ENCODE measurements at places on chromosomes 7 and 10.

GRCh38 chr7:151597541-151598444, 78.1 kb upstream of the RHEB start:
- DNase-seq, result no peak

DNA sequence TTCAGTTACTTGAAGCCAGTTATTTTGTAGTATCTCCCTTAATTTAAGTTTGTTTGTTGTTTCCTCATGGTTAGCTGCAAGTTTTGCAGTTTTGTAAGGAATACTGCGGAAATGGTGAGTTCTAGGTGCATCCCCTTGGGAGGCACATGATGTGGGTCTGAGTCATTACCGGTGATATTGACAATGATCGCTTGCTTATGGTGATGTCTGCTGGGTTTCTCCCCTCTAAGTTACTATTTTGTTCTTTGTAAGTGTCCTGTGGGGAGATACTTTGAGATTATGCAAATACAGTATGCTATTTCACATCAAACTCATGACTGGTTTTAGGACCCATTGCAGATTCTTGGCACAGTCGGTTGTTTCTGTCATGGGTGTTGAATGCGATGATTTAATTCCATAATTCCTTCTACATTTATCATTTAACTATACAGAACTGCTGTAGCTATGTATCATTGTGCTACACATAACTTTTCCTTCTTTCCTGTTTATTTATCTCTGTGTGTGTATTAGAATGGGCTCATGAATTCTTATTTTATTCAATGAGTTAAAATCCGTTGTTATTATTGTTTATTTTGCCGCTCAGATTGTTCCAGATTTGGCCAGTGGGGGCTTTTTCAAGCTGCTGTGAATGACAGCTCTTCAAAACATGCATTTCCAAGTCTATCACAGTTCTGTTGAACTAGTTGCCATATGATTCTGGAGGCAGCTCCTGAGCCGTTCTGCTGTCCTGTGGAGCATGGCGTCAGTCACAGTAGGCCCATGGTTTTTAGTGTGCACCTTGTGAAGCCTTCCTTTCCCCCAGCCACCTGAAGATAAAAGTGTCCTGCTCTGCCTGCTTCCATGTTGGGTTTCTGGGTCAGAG, 18.4 kb downstream of the TSPAN14 start:
- no peak for DNase-seq

- DNase-seq, result no peak
These were observed 29.0 kb upstream of the ZNF862 start for GRCh38 chr7:149809215-149809614.

DNA sequence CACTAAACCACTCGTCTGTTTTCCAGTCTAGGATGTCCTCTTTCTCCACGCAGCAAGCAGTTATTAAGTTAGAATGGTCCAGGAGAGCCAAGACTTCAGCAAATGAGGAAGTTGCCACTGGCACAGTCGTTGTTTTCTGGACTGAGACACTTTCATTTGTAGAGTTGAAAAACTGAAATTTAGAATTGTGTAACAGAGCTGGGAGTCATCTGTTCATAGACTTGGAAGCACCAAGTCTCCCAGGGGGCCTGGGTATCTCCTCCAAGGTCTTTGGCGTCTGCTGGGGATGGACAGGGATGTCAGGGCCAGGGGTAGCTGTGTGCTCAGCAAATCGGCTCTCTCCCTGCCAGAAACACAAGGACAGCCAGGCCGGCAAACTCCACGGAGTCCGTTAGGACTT, 208.4 kb downstream of the FANK1 start:
- DNase-seq, result no peak

GRCh38 chr10:12381536-12382156, 32.3 kb downstream of the CAMK1D start:
- no peak for DNase-seq

DNA sequence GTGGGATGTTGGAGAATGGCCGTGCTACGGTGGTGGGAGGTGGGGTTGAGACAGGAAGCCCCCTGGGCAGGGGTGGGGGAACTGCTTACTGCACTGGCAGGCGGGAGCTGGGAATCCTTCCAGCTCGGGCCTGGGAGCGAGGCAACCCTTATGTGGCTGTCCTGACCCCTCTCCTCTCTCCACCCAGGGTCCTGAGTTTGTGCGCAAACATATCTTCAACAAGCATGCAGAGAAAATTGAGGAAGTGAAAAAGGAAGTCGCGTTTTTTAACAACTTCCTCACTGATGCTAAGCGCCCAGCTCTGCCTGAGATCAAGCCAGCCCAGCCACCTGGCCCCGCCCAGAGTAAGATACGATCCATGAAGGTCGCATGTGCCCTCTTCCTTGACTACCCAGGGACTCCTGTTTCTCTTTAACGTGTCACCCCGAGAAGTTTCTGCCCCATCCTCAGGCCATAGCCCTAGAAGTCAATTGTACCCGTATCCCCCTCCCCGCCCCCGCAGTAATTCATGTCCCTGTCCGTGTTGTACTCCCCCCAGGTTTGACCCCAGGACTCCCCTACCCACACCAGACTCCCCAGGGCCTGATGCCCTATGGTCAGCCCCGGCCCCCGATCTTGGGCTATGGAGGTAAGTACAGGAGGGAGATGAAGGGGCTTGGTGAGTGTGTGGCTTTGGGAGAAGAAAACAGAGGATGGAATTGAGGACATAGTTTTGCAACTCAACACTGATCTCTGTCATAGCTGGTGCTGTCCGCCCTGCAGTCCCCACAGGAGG, 1.8 kb downstream of the UFSP1 start:
- DNase-seq, result no peak

DNA sequence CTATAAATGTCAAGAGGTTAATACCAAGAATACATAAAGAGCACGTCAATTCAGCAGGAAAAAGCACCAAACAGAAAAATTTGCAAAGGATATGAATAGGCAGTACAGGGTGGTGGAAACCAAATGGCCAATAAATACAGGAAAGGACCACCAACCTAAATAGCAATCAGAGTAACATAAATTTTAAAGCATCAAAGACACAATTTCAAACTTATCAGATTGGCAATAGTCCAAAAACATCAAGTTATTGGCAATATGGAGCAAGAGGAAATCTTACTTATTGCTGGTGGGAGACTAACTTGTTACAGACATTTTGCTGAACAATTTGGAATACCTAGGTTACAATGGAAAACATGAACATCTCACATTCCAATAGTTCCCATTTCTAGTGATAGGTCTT, 24.1 kb downstream of the SYPL1 start:
- DNase-seq, result no peak

DNA sequence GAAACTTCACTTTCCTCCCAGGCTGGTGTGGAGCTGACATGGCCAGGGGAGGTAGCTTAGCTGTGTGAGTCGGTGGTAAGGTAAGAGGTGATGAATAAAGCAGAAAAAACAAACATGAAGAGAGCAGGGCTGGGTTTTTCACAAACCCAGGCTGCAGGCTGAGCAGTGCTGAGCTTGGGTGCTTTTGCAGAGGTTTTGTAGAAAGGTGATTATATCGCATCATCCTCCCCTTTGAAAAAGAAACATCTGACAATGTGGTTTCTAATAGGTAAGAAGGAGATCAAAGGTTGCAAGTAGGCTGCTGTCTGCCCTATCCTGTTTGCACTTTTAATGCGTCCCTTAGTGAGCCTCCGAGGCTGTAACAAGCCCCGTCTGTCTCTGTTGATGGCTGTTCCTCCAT, 69.6 kb upstream of the GRM8 start:
- no peak for DNase-seq

DNA sequence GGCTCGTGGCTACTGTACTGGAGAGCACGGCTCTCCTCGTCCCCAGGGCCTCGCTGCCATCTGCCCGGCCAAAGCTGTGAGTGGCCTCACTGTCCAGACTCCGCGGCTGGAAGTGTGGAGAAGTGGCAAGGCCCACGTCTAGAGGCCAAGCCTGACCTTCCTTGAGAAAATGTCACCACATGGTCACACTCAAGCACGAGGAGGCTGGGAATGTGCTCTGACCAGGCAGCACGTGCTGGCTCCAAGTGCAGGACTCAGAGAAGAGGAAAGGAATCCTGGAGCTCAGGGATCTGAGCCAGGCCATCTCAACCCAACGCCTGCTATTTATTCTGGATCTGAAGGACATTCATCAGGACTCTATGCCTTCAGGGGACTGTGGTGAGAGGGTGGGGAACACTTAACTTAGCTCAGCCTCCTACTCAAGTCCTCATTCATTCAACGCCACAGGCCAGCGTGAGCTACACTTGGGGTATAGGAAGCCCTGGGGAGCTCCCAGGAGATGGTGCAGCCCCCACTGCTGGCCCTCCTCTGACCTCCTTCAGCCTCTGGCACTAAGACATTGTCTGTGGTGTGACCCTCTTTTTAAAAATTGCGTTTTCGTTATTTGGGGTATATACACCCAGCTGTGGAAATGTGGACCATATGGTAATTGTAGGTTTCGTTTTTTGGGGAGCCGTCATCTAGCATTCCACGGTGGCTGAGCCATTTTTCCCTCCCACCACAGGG, 29.0 kb downstream of the EN2 start:
- DNase-seq, result no peak

DNA sequence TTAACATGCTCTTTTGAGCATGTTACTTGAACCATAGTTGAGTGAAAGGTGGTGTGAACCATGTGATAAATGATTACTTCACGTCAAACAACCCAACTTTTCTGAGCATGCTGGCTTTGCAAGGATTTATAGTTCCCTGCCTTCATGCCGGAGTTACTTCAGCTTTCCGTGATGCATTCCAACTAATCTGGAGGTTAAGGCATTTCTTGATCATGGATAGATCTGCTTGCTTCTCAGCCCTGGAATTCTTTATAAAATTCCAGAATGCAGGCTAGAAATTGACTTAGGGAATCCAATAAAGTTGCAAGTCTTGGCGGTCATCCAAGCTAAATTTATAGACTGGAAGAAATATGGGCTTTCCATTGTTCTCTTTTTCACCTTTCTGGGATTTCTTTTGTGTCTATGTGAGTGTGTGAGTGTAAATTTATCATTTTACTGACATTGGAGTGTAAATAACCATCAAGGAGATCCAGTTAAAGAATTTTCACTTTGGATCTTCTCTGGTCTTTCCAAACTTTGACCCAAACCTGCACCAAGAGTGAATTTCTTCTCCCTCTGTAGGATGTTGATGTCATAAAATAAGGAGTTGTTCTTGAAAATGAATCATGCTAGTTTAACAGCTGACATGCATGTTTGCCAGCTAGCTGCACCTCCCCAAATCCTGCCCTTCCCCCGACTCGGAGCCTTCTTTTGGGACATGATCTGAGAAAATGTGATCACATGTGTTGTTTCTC, 289.0 kb downstream of the TWIST1 start:
- no peak for DNase-seq

- no peak for DNase-seq
These were observed 23.5 kb downstream of the YKT6 start for GRCh38 chr7:44224080-44224973.

GRCh38 chr7:132355048-132355447, 221.2 kb downstream of the PLXNA4 start:
- DNase-seq, result no peak

- no peak for DNase-seq
These were observed 9.3 kb downstream of the KNDC1 start for GRCh38 chr10:133169173-133169947.

GRCh38 chr7:13856012-13856411, 133.5 kb downstream of the ETV1 start:
- DNase-seq, result no peak

DNA sequence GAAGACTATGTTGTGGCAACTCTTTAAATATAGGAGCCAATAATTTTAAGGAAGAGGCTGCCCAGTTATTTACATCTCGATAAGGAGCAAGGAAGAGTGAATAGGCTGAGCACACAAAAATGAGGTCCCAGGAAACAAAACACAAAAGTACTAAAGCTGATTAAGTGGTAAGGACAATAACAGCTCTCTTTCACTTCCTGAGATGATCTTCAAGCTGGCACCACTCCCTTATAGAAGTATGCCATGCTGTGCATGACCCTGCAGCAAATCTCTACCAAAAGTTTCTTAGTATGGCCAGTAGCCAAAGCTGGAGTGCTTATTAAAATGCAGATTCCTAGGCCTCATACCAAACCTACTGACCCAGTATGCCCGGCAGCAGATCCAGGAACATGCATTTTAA, 39.7 kb downstream of the CADPS2 start:
- DNase-seq, result peak; percentile 10

- no peak for DNase-seq
These were observed 196.6 kb upstream of the FRMD4A start for GRCh38 chr10:14527134-14527844.

GRCh38 chr7:137110091-137110509, 233.4 kb downstream of the PTN start:
- DNase-seq, result no peak

DNA sequence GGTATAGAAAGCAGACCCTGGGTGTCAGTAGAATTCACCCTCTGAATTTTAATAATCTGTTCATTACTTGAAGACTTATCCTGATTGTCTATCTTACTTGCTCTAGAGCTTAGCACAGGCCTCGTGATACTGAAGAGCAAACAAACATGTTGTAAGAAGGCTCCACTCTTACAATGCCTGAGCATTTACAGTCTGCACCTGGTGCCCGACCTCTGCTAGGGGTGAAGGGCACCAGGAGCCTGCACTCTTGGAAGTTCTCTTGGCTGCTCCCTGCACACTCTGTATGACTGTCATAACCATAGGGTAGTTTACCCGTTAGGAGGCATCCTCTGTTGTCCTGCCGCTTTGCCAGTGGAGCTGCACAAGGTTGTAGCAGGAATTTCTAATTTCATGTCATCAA, 91.3 kb upstream of the NPY start:
- DNase-seq, result no peak

- DNase-seq, result no peak
These were observed 163.2 kb downstream of the TCF7L2 start for GRCh38 chr10:113113241-113113640.

- DNase-seq, result no peak
These were observed 116.1 kb upstream of the ACBD5 start for GRCh38 chr10:27356738-27357137.

DNA sequence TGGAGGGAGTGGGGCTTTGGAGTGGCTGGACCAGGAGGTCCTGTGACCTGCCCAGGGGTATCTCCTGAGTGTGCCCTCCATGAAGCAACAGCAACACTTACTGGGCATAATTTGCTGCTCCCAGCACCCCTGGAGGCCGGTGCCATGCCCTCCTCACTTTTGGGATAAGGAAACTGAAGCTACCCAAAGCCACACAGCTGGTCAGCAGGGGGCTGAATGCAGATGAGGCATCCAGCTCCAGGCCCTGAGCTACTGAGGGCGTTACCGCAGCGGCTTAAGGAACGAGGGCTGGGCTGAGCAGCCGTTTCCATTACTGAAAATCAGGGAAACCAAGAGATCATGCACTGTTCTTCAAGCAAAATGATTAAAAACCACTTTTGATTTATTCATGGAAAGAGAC, 408.9 kb downstream of the GLRX3 start:
- no peak for DNase-seq

DNA sequence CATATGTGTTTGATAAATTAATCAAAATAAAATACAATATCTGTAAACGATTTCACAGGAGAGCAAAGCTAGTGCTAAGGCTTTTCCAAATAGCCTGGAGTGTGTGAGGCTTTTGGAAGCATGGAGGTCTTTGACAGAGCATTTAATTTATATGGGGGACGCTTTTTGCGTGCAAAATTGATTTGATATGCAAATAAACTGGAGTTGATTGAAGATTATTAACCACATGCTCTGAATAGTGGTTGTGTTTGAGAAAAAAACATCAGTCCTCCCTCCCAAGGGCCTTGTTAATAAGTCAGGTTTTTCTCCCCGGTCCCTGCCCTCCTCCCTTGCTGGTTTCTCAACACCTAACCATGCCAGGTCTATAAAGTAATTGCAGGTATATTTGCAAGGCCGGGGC, 85.1 kb upstream of the FGFR2 start:
- DNase-seq, result no peak

Data from T47D (cell line).